Activated naive CD8-positive, alpha-beta T cell treated with anti-CD3 and anti-CD28 coated beads for 36 hours (primary cell): ENCODE measurements at places on chromosomes 4 and X.

- no peak for DNase-seq
Measured at GRCh38 chr4:151356510-151356909, 31.1 kb upstream of the SH3D19 start.

DNA sequence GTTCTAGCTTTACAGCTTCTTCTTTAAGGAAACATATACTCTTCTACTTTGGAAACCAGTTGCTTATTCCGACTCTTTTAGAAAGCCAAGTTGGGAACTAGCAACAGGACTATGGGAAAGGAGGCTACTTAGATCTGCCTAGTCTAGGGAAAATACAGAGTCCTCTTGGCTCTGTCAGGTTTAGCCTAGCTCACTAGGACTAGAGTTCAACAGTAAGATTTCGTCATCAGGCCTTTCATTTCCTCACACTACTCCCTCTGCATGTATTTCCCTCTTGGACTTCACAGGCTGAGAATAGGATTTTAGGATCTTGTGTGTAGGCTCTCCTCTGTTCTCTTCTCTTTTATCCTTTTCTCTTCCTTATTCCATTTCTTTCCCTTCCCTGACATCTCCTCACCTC, 409.8 kb downstream of the AR start:
- DNase-seq = no peak

GRCh38 chr4:27278615-27279375, 418.2 kb downstream of the STIM2 start:
- no peak for DNase-seq

DNA sequence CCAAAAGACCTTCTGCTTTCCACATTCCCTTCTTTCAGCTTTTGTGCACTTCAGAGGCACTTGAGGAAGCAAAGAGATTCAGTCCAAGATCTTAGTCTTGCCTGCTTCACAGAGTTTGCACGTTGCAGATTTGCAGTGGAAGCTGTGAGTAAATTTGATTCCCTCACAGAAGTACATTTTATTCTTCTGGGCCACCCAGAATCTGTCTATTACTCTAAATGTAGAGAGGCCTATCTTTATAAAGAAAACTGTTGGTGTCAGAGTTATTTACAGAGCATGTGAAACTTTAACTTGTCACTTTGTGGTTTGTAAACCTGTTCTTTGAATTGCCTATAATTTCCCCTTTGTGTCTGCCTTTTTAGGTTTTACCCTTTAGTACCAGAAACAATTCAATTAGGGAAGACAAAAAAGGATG, 15.5 kb downstream of the SPRY1 start:
- DNase-seq = no peak

GRCh38 chr4:26346203-26346620, 25.4 kb downstream of the RBPJ start:
- no peak for DNase-seq

- no peak for DNase-seq
Measured at GRCh38 chr4:18242919-18243693, 221.6 kb upstream of the LCORL start.

DNA sequence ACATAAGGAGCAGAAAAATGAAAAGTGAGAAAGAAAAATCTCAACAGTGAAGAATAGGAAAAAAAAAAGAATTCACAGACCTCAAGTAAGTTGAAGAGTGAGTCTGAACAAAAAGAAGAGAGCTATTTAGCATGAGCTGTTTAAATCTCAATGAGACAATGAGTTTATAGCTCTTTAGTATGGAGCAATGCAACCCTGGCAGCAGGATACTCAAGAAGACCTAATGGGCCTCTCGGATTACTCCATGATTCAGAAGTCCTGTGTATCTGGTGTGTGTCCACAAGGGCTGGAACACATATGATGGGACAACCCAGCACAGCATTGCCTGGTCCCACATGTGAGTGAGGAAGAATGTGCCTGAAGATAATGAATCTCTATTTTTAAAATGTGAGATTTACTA, 563.1 kb upstream of the INTU start:
- DNase-seq = no peak

DNA sequence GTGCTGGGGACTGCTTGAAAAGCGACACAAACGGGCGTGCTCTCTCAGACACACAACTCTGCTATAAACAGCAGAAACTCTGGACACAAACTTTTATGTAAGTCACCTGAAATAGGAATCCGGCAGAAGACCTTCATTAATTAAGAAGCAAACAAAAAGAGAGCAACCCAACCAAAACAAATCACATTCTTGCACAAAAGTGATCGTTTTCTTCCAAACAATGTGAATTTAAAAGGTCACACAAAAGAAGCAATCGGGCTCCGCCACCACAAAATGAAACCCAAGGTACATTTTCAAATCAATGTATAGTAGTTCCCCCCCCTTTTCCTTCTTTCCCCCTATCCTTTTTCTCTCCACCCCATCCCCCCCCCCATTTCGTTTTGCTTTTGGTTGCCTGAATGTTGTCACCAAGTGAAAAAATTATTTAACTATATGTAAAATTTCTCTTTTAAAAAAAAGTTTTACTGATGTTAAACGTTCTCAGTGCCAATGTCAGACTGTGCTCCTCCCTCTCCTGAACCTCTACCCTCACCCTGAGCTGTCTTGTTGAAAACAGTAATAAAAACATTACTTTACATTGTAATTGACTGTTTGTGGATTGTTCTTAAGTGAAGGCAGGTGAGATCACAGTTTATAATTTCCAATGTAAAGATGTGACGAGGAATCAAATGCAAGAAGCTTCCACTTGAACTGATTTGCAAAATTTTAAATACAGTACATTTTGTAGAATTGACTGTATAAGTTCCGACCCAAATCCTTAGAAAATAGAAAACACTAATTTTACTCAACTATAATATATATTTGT, 2.4 kb downstream of the MAB21L2 start:
- no peak for DNase-seq

DNA sequence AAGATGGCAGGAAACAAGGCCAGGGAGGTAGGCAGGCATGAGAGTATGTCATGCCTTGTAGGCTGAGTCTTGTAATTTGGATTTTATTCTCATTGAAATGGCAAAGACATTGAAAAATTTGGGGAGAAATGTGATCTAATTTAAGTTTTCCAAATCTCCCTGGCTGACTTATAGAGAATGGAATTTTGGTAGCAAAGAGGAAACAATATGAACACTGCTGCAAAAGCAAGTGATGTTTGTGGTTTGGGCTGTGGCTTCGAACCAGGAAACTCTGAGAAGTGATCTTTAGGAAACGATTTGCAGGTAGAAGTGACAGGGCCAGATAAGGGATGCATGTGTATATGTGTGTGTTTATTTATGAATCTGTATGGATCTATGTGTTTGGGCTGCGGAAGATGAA, 35.6 kb downstream of the ARSJ start:
- no peak for DNase-seq

GRCh38 chr4:11632483-11632882, 203.8 kb upstream of the HS3ST1 start:
- no peak for DNase-seq

DNA sequence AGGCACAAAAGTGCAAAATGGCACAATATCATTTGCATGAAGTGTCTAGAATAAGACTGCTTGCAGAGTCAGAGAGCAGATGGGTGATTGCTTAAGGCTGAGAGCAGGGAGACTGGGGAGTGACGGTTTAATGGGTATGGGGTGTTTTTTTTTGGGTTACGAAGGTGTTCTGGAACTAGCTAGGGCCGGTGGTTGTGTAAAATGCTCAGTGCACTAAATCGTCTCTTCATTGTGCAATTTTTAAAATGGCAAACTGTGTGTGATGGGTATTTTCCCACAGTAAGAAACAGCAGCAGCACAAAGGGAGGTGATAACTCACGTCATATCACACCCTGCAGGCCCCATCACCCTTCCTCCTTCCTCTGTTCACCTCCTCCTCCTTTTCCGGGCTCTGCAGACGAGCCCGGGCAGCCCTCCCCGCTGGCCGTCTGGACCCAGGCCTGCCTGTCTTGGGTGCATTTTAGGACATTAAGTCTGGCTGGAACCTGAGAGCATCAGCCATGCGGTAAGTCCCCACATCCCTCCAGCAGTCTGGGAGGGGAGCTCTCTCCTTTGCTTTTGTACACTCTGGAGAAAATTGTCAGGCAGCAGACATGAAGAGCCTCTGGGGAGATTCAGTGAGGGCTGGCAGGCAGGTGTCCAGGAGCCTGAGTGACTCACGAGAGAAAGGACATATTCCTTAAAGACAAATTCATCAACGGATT, 42.7 kb downstream of the ASMT start:
- peak; percentile 65 for DNase-seq

DNA sequence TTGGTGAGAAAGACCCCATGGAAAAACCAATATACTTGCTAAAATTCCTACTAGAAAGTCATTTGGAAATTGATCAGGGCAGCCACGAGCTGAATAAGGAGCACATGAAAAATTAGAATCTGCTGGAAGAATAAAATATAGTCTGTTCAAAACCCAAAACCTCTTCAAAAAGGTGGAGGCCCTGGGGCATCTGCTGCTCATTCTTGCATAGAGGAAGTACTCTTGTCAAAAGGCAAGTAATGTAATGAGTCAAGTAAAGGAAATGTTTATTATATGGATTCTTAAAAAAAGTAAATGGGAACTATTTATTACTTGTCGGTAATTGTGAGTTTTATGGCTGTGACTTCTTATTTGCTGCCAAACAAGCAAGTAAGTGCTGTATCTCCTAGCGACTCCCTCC, 109.5 kb downstream of the GK start:
- DNase-seq = no peak

DNA sequence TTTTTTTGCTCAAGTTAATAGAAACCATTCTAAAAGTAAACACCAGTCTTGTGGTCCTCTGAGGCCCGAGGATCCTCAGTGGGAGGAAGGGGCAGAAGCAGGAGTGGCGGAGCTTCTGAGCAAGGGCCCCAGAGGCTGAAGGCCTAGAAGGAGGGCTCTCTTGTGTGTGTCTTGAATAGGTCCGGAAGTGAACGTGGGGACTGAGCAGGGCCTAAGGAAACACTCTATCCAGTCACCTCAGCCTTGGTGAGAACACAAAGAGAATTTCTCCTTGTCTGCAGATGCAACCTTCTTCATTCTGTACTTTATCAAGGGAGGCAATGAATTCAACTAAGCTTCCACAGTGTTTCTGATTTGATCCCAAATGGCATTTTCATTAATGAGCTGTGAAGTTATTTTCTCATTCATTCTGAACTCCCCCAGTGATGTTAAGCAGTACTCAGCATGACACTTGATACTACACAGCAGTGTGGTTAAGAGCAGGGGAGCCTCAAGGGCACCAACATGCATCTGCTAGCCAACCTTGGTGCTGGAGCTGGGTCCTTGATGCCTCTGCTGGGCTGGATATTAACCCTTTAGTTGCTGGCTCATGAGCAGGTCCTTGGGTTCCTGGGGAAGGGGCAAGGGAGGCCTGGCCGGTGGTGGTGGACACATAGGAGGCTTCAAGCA, 64.7 kb downstream of the RBM47 start:
- no peak for DNase-seq

- no peak for DNase-seq
Measured at GRCh38 chr4:131348263-131348662, 1800.8 kb upstream of the PCDH10 start.

- DNase-seq = no peak
Measured at GRCh38 chr4:83096397-83096796, 18.1 kb downstream of the PLAC8 start.
